ENCODE measurements at places on chromosomes 6 and 20. TPM values are rescaled to one million over a fixed set of nuclear protein-coding genes. Genes with fewer than 3 reads are reported as not detected.

Gene GRM1
- 0.52 TPM for total RNA-seq

Gene FAM83D
- 0.42 TPM for total RNA-seq

Gene KIAA0408
- total RNA-seq = 12.9 TPM

Gene TNF
- total RNA-seq = 0.53 TPM

Gene C20orf144
- not detected for total RNA-seq

Gene ECT2L
- total RNA-seq = 2.8 TPM

Gene HMGCLL1
- 2.4 TPM for total RNA-seq

Data from left cardiac atrium (tissue), 4 donors.